ENCODE measurements at places on chromosomes 13 and 19.
A peak's percentile ranks its signal among the peaks of the same experiment; 100 is the strongest.

DNA sequence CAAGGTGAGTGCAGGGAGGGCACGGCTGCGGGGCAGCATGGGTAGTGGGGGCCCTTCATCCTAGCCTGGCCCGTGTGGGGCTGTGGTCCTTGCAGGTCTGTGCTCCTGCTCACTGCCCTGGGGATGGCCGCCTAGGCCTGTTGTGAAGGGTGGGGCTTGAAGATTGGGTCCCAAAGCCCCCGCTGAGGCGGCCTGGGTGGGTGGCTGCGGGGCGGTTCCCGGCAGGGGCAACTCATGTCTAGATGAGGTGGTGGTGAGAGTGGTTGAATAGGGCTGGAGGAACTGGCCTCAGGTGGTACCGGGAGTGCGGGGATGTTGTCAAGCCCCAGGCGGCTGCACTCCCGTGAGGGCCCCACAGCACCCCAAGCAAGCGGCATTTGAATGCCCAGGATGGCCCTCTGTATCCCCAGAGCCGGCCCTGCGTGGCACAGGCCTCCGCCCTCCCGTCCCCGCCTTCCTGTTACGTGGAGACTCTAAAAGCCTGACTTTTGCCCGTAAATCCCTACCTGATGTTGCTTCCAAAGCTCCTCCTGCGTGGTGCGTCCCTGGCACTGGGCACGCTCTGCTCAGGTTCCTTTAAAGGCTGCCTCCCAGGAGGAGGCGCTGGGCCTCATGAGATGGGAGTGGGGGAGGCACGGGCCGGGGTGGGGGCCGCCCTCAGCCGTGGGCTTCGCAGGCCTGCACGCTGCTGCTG is 15.0 kb downstream of the SPPL2B start:
- ATAC-seq, result no peak

GRCh38 chr13:71316792-71317363 is 550.1 kb downstream of the DACH1 start:
- ATAC-seq, result no peak

DNA sequence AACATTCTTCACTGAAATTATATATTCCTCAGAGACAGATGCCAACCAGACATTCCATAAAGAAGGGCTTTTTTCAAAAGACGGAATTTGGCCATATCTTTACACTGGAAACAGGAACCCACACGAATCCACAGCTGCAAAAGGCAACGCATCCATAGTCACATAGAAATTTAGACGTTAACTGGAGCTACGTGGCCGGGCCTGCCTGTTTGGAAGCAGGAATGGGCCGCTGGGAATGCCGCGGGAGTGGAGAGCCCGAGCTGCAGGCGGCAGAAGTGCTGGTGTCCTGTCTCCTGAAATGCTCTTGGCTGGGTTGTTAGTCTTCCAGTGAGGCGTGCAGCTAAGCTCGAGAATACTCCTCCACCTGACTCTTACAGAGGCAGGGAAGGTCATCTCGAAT is 122.2 kb downstream of the KL start:
- ATAC-seq, result no peak

DNA sequence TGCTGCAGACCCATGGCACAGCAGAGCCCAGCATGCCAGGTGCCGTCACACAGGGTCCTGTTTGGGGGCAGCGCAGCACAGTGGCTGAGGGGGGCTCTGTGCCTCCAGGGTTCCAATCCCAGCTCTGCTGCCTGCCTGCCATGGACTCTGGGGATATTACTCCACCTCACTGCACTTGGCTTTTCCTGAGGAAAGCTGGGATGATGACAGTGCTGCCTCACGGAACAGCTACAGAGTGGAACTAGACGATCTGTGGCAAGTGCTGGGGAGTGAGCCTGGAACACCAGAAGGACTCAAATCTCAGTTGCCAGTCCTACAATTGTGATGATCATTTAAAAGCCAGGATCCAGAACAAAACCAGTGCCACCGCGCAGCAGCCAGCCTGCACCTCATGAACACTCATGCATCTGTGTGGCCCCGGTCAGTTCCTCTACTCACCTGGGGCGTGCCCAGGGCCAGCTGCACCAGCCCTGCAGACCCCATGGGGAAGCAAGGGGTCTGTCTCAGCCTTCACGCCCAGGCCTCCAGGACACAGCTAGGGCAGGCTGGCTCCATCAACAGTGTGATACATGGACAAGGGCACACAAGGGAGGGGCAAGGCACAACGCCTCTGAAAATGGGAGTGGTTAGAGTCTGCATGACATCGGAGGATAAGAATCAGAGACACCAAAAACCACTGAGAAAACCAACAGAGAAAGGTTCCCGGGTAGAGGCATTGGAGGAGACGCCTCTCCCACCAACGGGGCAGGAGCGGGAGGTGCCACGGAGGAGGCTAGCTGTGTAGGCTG is 55.2 kb downstream of the ATP7B start:
- no peak for ATAC-seq

- ATAC-seq, result no peak
Measured at GRCh38 chr13:39159393-39159792, 121.1 kb downstream of the NHLRC3 start.

DNA sequence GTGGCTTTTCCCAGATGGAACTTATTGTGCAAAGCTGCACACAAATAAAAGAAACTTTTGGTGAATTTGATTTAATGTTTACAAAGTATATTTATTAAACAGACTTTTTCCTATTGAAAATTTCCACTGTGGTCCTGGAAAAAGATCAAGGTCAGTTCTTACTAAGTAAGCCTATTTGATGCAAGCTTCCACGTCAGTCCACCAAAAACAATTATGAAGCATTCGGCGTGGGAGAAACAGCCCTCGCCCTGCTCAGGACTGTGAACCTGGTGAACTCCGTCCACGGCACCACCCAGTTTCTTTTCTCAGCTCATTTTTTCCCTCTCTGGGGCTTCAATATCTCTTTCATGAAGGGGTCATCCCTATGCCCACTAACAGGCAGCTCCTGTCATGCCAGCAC is 149.8 kb downstream of the EFNB2 start:
- ATAC-seq, result no peak

GRCh38 chr13:47420568-47420967 is 523.7 kb upstream of the HTR2A start:
- no peak for ATAC-seq

DNA sequence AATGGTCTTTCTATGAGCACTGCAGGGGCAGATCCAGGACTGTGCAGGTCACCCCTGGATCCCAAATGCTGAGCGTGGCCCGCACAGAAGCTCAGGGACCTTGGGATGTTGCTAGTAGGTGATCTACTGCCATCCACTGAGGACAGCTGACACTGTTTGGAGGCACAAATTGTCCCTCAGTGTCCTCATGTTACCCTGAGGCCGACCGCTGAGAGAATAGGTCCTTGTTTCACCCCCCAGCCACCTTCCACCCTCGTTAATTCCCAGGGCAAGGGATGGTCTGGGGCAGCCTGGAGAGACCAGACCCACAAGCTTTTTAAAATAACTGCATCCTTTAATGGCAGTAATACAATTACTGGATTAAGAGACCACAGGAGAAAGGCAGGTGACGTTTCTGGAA is 15.4 kb upstream of the TMEM160 start:
- no peak for ATAC-seq

- ATAC-seq, result no peak
Measured at GRCh38 chr19:1970003-1970805, 29.2 kb downstream of the CSNK1G2 start.

DNA sequence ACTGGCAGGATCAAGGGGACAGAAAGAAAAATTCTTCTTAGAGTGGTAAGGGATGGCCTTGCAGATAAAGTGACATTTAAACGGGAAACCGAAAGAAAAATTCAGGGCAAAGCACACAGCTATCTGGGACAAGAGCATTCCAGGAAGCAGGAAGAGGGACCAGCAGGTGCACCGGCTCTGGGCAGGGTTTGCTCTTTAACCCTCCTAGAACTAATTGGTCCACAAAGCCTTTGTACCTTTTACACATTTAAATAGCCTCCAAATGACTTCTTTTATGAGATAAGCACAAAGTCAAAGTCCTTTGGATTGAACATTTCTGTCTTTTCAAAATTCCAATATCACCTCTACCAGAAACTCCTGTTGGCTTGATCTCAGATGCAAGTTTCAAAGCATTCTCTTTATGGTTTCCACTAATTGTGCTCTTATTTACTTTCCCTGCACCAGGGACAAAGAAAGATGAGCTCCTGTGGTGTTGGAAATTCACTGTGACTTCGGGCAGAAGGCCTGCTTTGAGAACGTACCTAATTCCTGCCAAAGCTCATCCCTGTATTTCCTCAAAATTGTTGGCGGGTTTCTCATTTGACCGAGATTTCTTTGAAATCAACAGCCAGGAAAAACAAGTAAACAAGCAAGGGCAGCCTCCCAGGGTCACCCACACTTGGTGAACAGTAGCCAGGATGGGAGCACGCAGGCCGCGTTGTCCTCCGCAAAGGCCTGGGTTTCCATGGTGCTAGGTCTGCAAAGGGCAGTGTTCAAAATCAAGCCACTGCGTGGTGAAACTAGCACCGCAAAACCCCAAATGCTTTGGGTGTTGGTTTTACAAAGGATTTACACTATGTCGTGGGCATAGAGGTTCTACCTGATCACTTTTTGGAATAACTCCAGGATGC is 98.6 kb downstream of the IRS2 start:
- ATAC-seq, result no peak

- ATAC-seq, result no peak
Measured at GRCh38 chr13:96746886-96747285, 247.4 kb downstream of the OXGR1 start.

DNA sequence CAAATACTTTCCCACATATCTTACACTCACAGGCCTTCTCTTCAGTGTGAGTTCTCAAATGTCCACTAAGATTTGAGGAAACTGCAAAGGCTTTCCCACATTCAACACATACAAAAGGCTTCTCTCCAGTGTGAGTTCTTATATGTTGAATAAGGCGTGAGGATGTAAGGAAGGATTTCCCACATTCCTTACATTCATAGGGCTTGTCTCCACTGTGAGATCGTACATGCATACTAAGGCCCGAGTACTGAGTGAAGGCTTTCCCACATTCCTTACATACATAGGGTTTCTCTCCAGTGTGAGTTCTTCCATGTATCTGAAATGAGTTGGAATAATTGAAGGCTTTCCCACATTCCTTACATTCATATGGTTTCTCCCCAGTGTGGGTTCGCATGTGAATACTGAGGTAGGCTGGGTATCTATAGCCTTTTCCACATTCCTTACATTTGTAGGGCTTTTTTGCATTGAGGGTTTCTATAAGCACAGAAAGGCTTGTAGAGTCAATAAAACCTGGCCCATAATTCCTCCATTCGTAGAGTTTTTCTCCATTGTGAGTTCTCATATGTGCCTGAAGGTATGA is 9.6 kb downstream of the ZNF426 start:
- ATAC-seq, result no peak

- no peak for ATAC-seq
Measured at GRCh38 chr13:24788538-24788937, 24.6 kb downstream of the RNF17 start.

GRCh38 chr13:72004784-72005374 is 137.9 kb upstream of the DACH1 start:
- no peak for ATAC-seq

- ATAC-seq, result no peak
Measured at GRCh38 chr19:38731654-38732301, 12.5 kb downstream of the CAPN12 start.

- ATAC-seq, result peak; percentile 86
Measured at GRCh38 chr19:18940769-18941627, at the start of gene HOMER3. Gene HOMER3 (minus strand): TSS chr19:18941217. CDS start chr19:18938982, 2,235 bp downstream.

- ATAC-seq, result no peak
Measured at GRCh38 chr19:8585894-8586750, 8.9 kb upstream of the MYO1F start.

GRCh38 chr13:32642316-32642715 is 56.1 kb downstream of the PDS5B start:
- ATAC-seq, result peak; percentile 58

GRCh38 chr13:92355213-92355612 is 871.4 kb upstream of the GPC6 start:
- ATAC-seq, result no peak

DNA sequence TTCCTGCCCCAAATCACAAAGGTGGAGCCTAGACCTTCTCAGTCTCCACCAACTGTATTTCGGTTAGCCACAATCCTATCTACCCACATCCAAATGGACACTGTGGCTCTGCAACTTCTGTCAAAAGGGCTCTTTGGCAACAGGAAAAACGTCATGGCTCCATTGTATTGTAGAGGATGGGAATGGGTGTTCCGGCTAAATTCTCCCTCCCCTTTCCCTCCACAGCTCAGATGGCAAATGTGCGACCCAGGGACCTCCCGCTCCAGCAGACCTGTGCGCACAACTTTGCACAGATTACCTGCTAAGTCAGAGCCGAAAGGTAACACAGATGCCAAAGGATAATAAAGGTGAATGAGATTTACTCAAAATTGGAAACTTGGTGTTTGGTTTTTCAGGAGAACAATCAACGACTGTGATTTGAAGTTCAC is 968 bp upstream of the KL start:
- ATAC-seq, result no peak

- no peak for ATAC-seq
Measured at GRCh38 chr13:91280801-91281200, 66.7 kb upstream of the MIR17HG start.

- no peak for ATAC-seq
Measured at GRCh38 chr19:46056536-46056935, 15.7 kb upstream of the IGFL4 start.

GRCh38 chr19:10505583-10506229 is 2.5 kb upstream of the KEAP1 start:
- no peak for ATAC-seq

GRCh38 chr13:22102271-22102670 is 431.4 kb downstream of the FGF9 start:
- no peak for ATAC-seq

- no peak for ATAC-seq
Measured at GRCh38 chr13:102911336-102911735, 65.5 kb downstream of the ERCC5 start.

- ATAC-seq, result no peak
Measured at GRCh38 chr19:5667751-5668271, 12.5 kb downstream of the MICOS13 start.

- peak; percentile 48 for ATAC-seq
Measured at GRCh38 chr19:10388957-10389356, 8.6 kb upstream of the TYK2 start.

- ATAC-seq, result peak; percentile 77
Measured at GRCh38 chr13:24053519-24054251, 106.8 kb upstream of the SPATA13 start.

DNA sequence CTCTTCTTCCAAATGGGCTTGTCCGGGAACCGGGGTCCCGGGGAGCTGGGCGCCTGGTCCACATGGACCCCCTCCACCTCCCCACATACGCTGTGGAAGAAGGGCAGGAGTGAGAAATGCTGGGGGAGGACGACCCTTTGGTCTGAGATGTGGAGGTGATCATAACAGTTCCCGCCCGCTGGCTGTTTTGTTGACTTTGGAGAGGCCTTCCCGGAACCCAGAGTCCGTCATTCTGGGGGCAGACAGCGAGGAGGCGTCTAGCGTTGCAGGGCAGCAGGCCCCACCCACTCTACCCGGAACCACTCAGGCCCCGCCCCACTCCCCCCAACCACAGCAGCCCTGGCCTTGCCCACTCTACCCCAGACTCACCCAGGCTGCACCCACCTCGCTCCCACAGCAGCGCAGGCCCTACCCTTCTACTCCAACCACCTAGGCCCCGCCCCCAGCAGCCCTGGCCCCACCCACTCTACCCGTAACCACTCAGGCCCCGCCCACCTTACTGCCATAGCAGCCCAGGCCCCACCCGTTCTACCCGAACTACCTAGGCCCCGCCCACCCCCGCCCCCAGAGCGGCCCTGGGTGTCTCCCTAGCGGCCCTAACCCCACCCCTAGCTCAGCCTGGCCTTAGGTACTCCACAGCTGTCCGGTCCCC is 7.1 kb downstream of the GPR108 start:
- peak; percentile 33 for ATAC-seq

All from activated CD4-positive, CD25-positive, alpha-beta regulatory T cell treated with anti-CD3 and anti-CD28 coated beads, Interleukin-2, amount 50 U/mL, for 24 hours (primary cell).